Activated CD4-positive, alpha-beta T cell treated with anti-CD3 and anti-CD28 coated beads, Interleukin-2, amount 10 ng/mL, durations not matched to agents 24 days and 14 days (primary cell): ENCODE measurements at places on chromosomes 1 and 21. TPM values are rescaled to one million over a fixed set of nuclear protein-coding genes. Genes with fewer than 3 reads are reported as not detected.
A peak's percentile ranks its signal among the peaks of the same experiment; 100 is the strongest.

- H3K27me3 ChIP-seq: peaks cover 51% of the 10 kb centered on the region
- no peaks in the 10 kb centered on the region for H3K36me3 ChIP-seq
- H3K27ac ChIP-seq: no peak overlapping the region
- no peak overlapping the region for H3K4me3 ChIP-seq
- H3K4me1 ChIP-seq: peaks cover 3% of the 10 kb centered on the region
Measured at GRCh38 chr21:38254970-38255369, 1.8 kb upstream of the KCNJ15 start.

DNA sequence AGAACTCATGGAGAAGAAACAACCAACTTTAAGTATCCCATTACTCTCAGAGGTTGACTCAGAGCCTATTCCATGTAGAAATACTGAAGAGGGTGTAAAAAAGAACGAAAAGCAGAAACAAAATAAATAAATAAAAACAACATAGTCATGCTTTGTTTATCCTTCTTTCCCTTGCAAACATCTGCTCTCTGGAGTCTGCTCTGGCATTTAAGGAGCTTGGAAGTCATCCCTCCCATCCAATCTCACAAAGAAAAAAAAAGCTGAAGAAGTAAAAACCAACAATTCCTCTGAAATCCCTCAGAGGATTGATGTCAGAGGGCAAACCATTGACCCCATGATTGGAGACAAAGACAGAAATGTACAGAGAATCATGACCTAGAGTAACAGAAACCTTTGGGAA is 302.6 kb upstream of the GREM2 start:
- no peaks in the 10 kb centered on the region for H3K27me3 ChIP-seq
- no peaks in the 10 kb centered on the region for H3K36me3 ChIP-seq
- no peak overlapping the region for H3K4me3 ChIP-seq
- H3K27ac ChIP-seq: no peak overlapping the region

DNA sequence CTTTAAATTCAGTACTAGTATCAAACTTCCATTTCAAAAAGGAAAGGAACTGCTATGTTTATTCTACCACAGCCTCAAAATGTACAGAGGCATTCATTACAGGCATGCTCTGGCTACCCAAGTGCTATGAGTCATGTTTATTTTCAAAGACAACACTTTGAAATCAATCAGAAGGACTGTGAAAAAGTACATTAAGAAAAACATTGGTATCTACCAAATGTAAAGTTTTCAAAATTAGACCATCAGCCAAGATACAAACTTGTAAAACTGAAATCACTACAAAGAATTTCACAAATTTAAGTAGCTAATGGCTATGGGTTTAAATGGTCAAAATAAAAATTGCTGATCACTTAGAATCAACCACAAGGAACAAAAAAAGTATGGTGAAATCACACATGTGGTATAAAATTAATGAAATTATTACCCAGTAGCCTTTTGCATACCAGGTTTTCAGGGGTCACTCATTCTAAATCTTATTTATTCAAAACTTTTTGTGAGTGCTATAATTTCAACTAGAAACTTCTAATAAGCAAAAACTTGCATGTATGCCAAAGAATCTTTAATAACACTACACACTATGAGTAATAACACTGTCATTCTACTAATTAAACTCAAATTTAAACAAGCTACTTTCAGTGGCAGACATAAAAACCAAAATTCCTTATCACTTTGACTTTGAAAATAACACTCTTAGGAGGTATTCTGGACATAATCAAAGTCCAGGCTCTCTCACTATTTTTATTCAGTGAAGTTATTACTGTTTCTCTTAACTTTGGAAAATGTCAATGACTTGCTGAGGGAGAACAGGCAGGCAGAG is 49.2 kb downstream of the ENAH start:
- no peaks in the 10 kb centered on the region for H3K4me1 ChIP-seq
- no peak for DNase-seq
- no peak overlapping the region for H3K4me3 ChIP-seq
- H3K36me3 ChIP-seq: no peaks in the 10 kb centered on the region

- peaks cover 9% of the 10 kb centered on the region for H3K27me3 ChIP-seq
- no peaks in the 10 kb centered on the region for H3K36me3 ChIP-seq
- H3K4me3 ChIP-seq: no peak overlapping the region
Measured at GRCh38 chr21:35953597-35953996, 106.7 kb downstream of the SETD4 start.

GRCh38 chr1:208533746-208534598 is 289.8 kb upstream of the PLXNA2 start:
- DNase-seq: no peak
- H3K27ac ChIP-seq: no peak overlapping the region
- H3K4me1 ChIP-seq: no peaks in the 10 kb centered on the region
- H3K36me3 ChIP-seq: no peaks in the 10 kb centered on the region
- no peak overlapping the region for H3K4me3 ChIP-seq

RXFP4 gene
- not detected in 2 replicates for total RNA-seq

- no peak overlapping the region for H3K4me3 ChIP-seq
- peaks cover 1% of the 10 kb centered on the region for H3K27me3 ChIP-seq
- no peak for DNase-seq
- H3K4me1 ChIP-seq: no peaks in the 10 kb centered on the region
- no peak overlapping the region for H3K27ac ChIP-seq
- H3K36me3 ChIP-seq: no peaks in the 10 kb centered on the region
Measured at GRCh38 chr1:219317762-219318353, 144.2 kb downstream of the LYPLAL1 start.

- H3K27ac ChIP-seq: no peak overlapping the region
- H3K27me3 ChIP-seq: no peaks in the 10 kb centered on the region
- no peaks in the 10 kb centered on the region for H3K4me1 ChIP-seq
- DNase-seq: no peak
- no peaks in the 10 kb centered on the region for H3K36me3 ChIP-seq
Measured at GRCh38 chr1:202462342-202463076, 114.0 kb downstream of the PPP1R12B start.

DNA sequence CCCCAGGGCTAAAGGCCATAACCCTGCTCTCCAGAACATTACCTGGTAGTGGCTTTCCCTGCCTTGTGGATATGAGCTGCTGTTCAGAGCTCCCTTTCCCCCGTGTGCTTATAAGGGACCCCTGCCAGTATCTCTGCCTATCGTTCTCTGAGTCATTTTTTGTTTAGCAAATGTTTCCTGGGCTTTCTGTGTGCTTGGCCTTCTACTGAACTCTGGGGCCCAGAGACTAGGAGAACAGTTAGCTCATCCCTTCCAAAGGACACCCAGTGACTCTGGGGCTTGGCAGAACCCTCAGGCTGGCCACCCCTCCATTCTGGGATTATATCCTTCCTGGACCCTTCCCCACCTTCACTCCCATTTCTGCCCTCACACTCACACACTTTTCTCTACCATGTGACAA is 80.8 kb upstream of the POU3F1 start:
- no peaks in the 10 kb centered on the region for H3K36me3 ChIP-seq
- no peak overlapping the region for H3K4me3 ChIP-seq
- H3K27me3 ChIP-seq: peaks cover 12% of the 10 kb centered on the region
- no peak for DNase-seq

DNA sequence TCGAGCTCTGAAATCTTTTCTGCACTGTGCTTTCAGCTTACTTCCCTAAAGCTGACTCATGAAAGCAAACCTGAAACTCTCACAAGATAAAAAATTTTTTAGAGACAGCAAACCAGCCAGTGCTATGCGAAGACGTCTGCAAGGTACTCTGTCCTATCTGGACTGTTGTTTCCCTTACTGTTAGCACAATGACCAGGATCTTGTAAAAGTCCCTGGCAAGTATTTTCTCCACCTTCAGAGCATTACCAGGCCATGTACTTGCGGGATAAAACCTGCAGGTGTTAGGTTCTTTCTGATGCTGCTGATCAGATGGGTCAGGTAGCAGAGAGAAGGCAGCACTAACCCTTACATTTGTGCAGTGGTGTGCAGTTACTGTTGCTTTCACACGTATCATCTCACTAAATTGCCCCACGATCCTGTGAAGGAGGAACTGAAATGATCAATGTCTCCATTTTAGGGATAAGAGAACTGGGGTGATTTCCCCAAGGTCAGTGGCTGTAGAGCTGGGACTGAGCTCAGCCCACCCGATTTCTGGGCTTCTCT is 56.6 kb downstream of the PLXNA2 start:
- H3K27me3 ChIP-seq: peaks cover 15% of the 10 kb centered on the region
- H3K4me1 ChIP-seq: peaks cover 8% of the 10 kb centered on the region
- H3K36me3 ChIP-seq: no peaks in the 10 kb centered on the region
- no peak for DNase-seq
- no peak overlapping the region for H3K4me3 ChIP-seq

GRCh38 chr1:57620605-57621004 is 196.7 kb upstream of the DAB1 start:
- no peak overlapping the region for H3K27ac ChIP-seq
- no peaks in the 10 kb centered on the region for H3K36me3 ChIP-seq
- no peak overlapping the region for H3K4me3 ChIP-seq
- H3K4me1 ChIP-seq: peaks cover 4% of the 10 kb centered on the region
- no peak for DNase-seq

C1QA gene
- not detected in 2 replicates for total RNA-seq

DNA sequence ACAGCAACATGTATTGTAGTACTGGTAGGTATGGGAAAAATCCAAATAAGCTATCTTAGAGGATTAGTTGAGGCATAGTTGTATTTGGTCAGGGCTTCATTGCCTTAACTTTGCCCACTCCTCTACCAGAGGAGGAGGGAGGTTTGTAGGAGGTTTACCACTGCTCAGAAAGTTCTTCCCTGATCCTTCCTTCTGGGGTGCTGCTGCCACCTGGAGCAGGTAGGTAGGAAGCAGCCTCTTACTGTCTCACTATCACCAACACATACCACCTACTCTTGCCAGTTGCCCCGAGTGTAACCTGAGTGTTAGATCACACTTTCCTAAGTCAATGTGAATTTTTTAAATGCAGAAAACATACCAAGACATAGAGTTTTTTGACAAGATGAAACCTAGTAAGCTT is 24.1 kb upstream of the ZSWIM5 start:
- no peaks in the 10 kb centered on the region for H3K36me3 ChIP-seq
- no peak overlapping the region for H3K4me3 ChIP-seq

GRCh38 chr1:2229911-2230731 is 2.0 kb downstream of the SKI start:
- peaks cover 3% of the 10 kb centered on the region for H3K27me3 ChIP-seq
- peak overlapping the region; percentile 91 for H3K27ac ChIP-seq

OR1C1 gene
- total RNA-seq: not detected in 2 replicates

- H3K36me3 ChIP-seq: peaks cover 46% of the 10 kb centered on the region
- no peaks in the 10 kb centered on the region for H3K27me3 ChIP-seq
- peaks cover 51% of the 10 kb centered on the region for H3K4me1 ChIP-seq
Measured at GRCh38 chr1:101235696-101236515, 913 bp upstream of the S1PR1 start.

DNA sequence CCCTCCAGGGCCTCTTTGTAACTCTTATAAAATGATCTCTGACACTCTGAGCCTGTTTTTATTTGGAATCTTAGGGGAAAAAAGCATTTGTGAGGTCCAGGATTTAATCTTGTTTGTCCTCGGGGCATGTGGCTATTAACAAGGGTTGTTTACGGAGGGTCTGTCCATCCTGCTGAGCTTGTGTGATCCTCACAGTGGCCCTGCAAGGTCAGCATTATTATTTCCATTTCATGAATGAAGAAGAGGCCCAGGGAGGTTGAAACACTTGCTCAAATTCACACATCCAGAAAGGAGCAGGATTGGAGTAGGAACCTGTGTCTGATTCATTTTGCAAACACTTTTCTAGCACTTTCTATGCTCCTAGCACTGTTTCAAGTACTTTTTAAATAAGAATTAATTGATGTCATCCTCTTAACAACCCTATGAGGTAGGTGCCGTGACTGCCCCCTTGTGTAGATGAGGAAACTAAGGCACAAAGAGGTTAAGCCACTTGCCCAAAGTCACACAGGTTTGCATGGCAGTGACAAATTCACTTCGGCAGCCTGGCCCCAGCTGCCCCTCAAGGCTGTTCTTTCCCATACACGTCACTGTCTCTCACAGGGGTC is 178.9 kb downstream of the MIS18A start:
- DNase-seq: no peak
- H3K27ac ChIP-seq: no peak overlapping the region
- no peaks in the 10 kb centered on the region for H3K36me3 ChIP-seq
- H3K4me1 ChIP-seq: no peaks in the 10 kb centered on the region

GRCh38 chr1:182777386-182777785 is 12.2 kb upstream of the NPL start:
- DNase-seq: no peak
- H3K4me3 ChIP-seq: no peak overlapping the region
- no peak overlapping the region for H3K27ac ChIP-seq
- peaks cover 17% of the 10 kb centered on the region for H3K4me1 ChIP-seq
- peaks cover 15% of the 10 kb centered on the region for H3K27me3 ChIP-seq

DNA sequence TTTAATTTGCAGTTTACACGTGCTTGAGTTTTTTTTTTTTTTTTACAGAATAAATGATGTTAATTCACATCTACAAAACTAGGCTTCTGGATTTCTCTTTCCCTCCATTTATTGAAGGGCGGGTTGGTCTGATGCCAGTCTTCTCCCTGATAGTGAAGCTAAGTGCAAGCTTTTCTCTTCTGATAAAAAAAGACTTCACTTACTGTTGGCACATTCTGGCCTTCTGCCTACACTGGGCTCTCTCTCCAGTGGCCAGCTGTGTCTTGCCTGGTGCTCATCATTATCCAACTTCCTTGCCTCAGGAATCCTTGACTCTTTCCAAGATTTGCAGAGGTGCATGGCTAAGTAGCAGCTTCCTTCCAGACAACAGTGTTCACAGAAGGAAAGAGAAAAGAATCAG is 7.6 kb upstream of the RAP1A start:
- peaks cover 31% of the 10 kb centered on the region for H3K36me3 ChIP-seq
- no peak overlapping the region for H3K4me3 ChIP-seq
- peak overlapping the region; percentile 50 for H3K27ac ChIP-seq
- peak; percentile 41 for DNase-seq
- H3K27me3 ChIP-seq: no peaks in the 10 kb centered on the region
- H3K4me1 ChIP-seq: peaks cover 25% of the 10 kb centered on the region
